ENCODE measurements at places on chromosomes 7 and 10.

- no peak for DNase-seq
Measured at GRCh38 chr7:88366845-88367244, 60.2 kb upstream of the STEAP4 start.

- DNase-seq, result no peak
Measured at GRCh38 chr10:104322416-104322782, 15.9 kb downstream of the ITPRIP start.

- no peak for DNase-seq
Measured at GRCh38 chr7:28071570-28071969, 109.0 kb downstream of the JAZF1 start.

GRCh38 chr10:51270936-51271530 is 196.7 kb downstream of the PRKG1 start:
- DNase-seq, result no peak

DNA sequence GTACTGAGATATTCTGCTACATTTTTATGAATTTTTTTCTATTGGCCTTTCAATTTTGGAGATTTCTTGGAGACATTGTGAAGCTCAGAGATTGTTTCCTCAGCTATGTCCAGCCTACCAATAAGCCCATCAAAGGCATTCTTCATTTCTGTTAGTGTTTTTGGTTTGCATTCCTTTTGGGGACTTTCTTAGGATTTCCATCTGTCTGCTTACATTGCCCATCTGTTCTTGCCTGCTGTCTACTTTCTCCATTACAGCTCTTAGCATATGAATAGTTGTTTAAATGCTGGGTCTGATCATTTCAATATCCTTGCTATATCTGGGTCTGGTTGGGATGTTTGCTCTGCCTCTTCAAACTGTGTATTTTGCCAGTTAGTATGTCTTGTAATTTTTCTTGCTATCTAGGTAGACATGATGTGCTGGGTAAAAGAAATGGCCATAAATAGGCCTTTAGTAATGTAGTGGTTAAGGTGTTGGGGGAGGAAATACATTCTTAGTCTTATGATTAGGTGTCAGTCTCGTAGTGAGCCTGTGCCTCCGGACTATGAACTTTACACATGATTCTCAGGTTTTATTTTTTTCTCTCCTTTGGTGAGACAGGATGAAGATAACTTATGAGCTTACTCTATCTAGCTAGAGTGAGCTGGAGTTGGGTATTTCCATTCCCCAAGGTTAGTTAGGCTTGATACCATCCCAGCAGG is 32.6 kb upstream of the NME8 start:
- DNase-seq, result no peak

GRCh38 chr7:151808400-151809145 is 68.3 kb downstream of the PRKAG2 start:
- DNase-seq, result no peak

- no peak for DNase-seq
Measured at GRCh38 chr10:63323701-63324494, 141.9 kb downstream of the JMJD1C start.

GRCh38 chr7:126804604-126805003 is 448.1 kb downstream of the GRM8 start:
- DNase-seq, result no peak

DNA sequence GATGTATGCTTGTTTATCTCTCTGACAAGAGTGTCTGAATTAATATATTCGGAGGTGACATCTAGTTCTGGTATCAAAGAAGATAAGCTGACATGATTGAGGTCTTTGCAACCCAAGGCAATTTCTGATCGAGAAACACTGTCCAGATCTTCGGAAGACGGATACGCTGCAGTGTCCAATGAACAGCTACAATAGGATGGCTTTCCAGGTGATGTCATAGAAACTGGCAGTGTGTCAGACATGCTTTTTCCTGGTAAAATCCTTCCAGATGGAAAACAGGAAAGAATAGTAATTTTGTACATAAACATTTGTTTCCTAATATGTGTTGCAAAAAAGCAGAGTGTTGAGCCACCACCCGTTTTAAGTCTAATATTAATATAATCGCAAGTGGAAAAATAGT is 33.4 kb downstream of the VWDE start:
- DNase-seq, result no peak

GRCh38 chr7:96497567-96497966 is 175.7 kb upstream of the SLC25A13 start:
- DNase-seq, result no peak

DNA sequence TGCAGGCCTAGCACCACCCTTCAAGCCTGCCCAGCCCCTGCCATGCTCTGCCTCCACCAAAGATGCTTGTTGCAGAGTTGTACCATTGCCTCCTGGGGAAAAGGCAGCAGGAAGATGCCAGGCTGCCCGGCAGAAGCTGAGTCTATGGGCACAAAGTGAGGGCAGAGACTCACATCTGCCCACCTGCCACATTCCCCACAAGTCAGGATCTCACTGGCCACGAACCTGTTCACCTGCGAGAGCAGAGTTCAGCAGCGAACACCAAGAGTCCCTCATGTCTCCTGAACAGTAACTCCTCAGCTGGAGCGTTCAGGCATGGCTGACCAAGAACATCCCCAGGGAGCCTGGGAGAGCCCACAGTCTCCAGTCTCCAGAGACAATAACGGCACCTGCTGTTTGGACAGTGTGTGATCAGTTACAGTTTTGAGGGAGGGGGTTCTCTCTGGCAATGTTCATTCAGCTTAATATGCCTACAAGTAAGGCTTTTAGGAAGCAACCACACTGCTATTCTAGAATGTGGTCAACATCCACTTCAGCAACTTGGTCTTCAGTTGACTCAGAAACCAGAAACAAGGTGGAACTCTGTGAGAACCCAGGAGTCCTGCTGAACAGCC is 78.5 kb downstream of the GRID1 start:
- no peak for DNase-seq

DNA sequence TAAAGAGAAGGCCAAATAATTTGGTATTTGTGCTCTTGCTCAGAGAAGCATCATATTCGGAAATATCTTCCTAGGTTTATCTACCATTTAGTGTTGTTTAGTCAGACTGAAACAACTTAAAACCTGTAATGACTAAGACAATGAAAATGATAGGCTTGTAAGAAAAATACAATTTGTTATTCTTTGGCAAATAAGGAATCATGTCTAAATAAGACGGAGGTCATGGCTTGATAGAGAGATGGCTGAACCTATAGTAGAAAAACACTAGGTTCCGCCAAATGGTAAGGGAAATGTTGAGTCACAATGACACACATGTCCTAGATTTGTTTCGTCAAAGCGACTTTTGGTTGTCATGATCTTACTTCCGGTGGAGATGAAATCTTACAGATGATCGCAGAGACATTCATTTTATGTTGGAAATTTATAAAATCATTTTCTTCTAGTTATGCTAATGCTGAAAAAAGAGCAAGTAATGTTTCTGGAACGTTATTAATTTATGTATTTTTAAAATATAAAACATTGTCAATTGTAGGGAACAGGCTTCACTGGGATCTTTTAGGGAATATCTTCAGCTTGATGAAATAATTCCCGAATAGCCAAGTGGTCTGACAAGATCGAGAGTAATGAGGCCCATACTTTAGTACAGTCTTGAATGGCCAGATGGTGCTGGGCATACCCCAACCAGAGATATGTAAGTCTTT is 1.0 kb downstream of the SRGN start:
- DNase-seq, result no peak

DNA sequence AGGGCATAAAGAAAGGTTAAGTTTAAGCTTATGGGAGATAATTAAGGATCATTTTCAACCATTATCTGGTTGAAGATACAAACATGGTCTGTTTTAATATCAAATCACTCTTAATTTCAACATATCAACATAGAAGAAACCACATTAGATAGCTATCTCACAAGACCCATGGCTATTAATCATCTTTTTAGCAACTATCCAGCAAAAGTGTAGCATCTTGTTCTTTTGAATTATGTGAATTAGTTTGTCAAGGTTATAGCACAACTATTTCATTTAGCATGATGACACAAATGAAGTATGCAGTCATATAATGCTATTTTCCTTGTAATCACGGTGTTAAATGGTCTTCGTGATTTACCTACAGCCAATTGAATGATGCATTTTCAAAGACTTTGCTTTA is 58.9 kb upstream of the PPP1R9A start:
- no peak for DNase-seq

- no peak for DNase-seq
Measured at GRCh38 chr10:115209133-115209532, 116.0 kb downstream of the ATRNL1 start.

DNA sequence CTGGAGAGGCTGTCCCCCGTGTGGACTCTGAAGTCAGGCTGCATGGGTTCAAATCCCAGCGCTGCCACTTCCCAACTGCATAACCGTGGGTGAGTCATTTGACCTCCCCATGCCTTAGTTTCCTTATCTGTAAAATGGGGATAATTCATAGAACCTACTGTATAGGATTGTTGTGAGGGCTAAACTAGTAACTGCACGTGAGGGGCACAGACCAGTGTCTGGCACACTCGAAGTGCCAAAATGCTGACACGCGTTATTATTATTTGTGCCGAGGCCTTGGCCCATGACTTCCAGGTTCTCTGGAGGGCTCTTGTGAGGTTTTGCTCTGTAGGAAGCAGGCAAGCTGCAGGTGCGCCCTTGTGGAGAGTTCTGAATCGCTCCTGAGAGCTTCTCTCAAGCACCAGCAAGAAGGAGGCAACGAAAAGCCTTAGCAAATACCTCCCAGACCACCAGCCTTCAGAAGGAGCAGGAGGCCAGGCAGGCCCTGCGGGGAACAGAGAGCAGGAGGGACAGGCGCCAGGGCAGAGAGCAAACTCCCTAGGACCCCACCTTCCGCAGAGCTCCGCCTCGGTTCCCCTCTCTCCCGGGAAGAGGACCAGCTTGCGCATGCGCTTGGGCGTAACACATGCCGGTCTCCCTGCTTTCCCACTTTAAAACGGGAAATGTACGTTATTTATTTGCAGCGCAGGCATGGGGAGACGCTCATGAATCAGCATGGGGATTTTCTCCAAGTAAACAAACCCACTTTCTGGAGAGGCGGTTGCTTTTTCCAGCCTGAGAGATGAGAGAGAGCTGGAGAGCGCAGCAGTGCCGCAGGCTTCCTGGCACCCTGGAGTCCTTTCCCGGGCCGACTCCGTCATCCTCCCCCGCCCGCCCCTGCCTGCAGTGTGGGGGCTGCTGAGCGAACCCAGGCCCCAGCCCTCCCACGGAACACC is 39.6 kb downstream of the SORCS3 start:
- no peak for DNase-seq

GRCh38 chr10:89750441-89750840 is 49.1 kb downstream of the KIF20B start:
- DNase-seq, result no peak

- no peak for DNase-seq
Measured at GRCh38 chr10:71347587-71348395, 28.7 kb downstream of the SLC29A3 start.

GRCh38 chr10:34716958-34717357 is 98.1 kb downstream of the PARD3 start:
- DNase-seq, result no peak

DNA sequence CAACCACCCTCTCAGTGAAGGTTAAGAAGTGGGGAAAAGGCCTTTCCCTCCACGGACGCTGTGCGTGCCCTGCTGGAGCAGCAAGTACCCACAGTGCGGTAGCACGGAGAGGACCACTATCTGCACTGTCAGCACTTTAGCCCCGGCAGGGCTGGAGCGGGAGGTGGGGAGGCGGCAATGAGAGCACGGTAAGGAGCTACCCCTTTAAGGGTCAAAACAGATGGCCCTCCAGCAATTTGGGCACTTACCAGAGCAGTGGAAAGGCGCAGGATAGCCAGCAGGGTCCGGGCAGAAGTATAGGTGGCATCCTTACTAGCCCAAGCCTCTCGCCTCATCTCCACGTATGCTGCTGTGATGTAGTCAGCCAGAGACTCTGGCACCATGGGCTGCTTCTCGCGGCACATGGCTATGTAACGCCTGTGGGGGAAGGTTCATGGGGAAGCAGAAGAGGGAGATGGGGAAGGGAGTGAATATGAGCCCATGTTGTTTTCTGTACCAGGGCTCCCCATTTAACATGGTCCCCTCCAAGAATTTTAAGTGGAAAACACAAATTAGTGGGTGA is 5.2 kb downstream of the COPS6 start:
- DNase-seq, result no peak

GRCh38 chr10:73110345-73110849 is at the start of gene NUDT13:
TSS of gene NUDT13 (plus strand) at chr10:73110455. CDS start at chr10:73114366, 3,911 bp downstream.
- peak; percentile 4 for DNase-seq

GRCh38 chr7:43727003-43727402 is 2.3 kb downstream of the COA1 start:
- no peak for DNase-seq

- DNase-seq, result no peak
Measured at GRCh38 chr10:3886191-3886590, 101.2 kb upstream of the KLF6 start.

- DNase-seq, result no peak
Measured at GRCh38 chr7:101744588-101744987, 72.8 kb upstream of the CUX1 start.

Measured in stimulated activated CD8-positive, alpha-beta memory T cell treated with anti-CD3 and anti-CD28 coated beads, Interleukin-15, amount 100 ng/mL, for 48 hours (primary cell).